ENCODE measurements at places on chromosomes 7 and 10.

- no peak for DNase-seq
Measured at GRCh38 chr10:102965311-102965851, 47.3 kb downstream of the CNNM2 start.

DNA sequence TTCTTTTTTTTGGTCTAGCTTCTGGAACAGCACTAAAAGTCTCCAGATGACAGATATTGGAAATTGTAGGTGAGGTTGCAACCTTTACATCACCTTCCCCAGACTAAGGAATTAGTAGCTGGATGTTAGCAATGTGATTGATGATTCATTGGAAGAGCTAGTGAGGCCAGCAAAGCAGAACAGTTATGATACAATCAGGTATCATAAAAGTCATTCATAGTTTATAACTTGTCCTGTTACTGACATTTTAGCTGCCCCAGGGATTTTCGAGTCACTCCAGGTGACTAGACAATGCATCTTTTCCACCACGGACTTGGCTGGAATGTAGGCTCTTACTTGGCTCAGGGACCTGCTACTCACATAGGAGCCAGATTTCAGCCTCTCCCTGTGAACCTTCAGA lies 15.9 kb upstream of the TCF7L2 start:
- DNase-seq, result no peak

GRCh38 chr7:112665709-112666108 lies 124.5 kb downstream of the TMEM168 start:
- no peak for DNase-seq

- DNase-seq, result no peak
Measured at GRCh38 chr7:80230327-80230726, 95.7 kb downstream of the GNAI1 start.

- DNase-seq, result no peak
Measured at GRCh38 chr7:37391791-37392672, 56.6 kb downstream of the ELMO1 start.

GRCh38 chr10:60757420-60757895 lies 20.8 kb upstream of the CDK1 start:
- no peak for DNase-seq

DNA sequence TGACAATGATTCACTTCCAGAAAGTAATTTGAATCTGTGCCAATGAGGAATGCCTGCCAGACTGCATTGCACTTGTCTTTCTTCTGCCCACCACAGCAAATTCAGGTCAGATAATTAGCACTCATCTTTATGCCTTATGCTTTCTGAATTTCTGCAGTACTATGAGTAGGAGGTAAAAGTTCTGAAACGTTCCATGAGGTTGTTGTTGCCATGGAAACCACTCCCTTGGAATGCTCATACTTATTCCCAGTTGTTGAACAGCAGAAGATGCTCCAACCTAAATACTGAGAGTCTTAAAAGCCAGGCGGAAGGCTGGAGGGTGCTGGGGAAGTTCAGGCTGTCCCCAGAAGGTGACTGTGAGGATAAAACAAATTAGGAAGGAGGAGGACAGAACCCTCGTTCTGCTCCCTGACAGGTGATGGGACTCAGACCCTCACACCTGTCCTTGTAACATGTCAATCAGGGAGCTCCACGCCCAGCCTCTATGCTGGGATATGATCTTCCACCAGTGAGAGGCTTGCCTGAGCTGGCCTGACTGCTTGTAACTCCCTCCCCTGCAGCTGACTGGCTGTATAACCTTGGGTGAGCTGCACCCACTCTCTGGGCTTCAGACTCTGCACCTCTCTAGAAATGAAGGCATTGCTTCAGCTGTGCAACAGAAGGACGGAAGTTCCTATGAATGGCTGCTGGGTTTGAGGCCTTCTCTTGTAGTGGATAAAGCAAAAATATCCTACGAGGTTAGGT lies 554.3 kb upstream of the MGMT start:
- DNase-seq, result no peak

GRCh38 chr10:30027057-30028005 lies 32.1 kb downstream of the JCAD start:
- DNase-seq, result peak; percentile 64

GRCh38 chr7:26437003-26437532 lies 145.4 kb downstream of the SNX10 start:
- no peak for DNase-seq

DNA sequence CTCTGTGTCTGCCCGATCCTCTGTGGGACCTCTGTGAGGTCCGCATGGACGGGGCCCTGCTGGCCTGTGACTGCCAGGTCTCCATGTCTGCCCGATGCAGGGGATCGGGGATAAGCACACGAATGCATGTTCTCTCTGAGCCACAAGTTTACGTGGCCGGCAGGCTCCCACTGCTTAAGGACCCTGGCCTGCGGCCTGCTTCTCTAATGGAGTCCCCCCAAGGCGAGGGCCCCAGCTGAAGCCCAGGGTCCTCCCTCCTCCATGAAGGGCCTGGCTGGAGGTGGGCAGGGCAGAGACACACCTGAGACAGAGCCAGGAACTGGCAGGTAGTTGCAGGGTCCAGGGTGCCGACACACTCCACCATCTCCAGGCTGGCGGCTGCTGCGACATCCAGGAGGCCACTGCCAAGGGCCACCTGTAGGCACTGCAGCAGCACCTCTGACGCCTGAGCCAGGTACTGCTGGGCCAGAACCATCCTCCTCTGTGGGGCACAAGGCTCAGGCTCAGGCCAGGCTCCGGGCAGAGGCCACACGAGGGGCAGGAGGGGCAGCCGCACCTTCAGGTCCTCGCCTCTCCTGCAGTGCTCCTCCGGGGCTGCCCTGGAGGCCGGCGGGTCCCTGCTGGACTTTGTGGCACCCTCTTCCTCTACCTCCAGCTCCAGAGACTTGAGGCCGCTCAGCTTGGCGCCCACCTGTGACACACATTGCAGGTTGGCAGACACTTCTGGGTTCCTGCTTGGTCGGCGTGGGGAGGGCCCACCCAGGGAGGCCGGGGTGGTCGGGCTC lies 60.9 kb upstream of the NKX6-2 start:
- DNase-seq, result no peak

DNA sequence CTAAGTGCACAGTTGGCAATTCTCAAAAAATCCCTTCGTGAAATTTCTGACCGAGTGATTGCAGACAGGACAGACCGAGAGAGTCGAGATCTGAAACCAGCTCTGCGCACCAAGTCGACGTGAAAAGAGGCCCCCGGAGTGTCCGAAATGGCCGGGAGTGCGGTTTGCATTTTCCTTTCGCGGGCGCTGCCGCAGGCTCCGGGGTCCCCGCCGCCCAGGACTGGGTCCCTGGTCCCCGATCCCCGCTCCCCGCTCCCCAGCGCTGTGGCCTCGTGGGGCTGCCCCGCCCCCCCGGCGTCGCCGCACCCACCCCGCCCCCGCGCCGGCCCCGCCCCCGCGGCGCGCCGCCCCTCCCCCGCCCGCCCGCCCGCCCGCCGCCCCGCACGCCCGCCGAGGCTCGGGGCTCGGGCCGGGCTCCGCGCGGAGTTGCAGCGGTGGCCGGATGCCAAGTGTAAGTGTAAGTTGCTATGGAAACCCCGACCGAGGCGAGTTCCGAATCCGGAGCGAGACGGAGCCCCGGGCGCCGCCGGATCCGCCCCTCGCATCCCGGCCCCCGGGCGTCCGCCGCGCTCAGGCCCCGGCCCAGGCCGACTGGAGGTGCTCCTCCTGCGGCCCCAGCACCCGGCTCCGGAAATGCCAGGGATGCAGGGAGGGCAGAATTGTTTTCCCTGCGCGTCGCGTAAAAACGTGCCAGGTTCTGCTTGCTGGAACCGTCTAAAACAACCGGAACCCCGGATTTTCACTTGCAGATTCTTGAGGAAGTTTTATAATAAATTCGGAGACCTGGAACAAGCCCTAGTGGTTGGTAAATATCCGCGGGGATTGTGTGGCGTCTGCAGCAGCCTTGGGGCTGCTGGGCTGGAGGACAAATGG lies 4.6 kb downstream of the BMI1 start:
- DNase-seq, result no peak

GRCh38 chr10:127922675-127923366 lies 15.9 kb downstream of the PTPRE start:
- DNase-seq, result no peak

DNA sequence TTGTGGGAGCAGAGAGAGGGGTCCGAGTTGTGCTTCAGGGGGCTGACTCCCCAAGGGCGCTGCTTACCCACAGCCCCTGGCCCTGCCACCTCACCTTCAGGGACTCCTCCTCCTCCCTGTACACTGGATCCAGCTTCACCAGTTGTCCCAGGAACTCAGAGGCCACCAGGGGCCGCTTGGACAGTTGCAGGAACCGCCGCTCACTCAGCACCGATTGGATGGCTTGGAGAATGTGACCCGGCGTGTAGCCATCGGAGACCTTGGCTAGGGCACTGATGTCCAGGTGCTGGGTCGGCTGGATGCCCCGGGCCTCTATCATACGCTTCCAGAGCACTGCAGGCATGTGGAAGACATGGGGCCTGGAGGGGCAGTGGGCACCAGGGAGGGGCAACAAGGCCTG lies 4.5 kb upstream of the ASB10 start:
- DNase-seq, result no peak

GRCh38 chr7:116899308-116899707 lies 36.9 kb downstream of the CAPZA2 start:
- no peak for DNase-seq

- no peak for DNase-seq
Measured at GRCh38 chr10:43595739-43596298, 10.4 kb upstream of the ZNF485 start.

DNA sequence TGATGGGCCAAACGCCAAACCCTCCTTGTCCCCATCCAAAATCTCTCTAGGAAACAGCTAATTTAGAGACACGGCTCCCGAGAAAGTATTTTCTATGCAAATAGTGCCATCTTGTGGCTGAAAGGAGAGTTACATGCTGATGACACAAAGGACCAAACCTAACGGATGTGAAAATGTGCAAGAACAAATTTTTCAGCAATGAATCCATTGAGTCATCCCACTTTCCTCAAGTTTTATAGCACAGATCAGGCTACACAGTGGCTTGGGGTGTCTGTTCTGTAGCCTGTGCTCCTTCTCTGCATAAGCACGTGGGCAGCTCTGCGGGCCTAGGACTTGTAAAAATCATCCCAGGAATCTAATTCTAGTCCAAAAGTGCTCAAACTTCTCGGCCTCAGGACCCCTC lies 154.8 kb upstream of the PRR15 start:
- no peak for DNase-seq

DNA sequence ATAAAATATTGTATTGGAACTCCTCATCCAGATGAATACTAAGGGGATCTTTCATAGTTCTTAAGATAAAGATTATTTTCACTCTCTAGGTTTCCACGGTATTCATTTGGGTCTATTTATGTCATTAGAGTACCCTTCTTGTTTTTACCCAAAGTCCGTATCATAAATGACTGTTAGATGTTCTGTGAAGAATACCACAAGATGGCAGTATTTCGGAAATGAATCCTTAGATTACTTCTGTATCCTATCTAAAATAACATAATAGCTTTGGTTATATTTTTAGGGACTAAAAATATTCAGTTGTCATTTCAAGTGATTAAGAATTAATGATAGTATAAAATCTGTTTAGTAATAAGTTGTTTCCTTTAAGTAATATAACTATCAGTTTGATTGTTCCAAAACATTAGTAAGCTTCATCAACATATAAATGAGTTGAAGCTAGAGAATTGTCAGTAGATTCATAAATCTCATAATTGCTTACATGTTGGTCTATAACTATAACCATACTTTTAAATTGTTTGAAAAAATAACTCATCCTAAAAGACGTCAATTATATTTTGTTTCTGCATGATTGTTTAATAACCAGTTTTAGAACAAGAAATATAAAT lies 337.5 kb upstream of the KCND2 start:
- DNase-seq, result no peak

DNA sequence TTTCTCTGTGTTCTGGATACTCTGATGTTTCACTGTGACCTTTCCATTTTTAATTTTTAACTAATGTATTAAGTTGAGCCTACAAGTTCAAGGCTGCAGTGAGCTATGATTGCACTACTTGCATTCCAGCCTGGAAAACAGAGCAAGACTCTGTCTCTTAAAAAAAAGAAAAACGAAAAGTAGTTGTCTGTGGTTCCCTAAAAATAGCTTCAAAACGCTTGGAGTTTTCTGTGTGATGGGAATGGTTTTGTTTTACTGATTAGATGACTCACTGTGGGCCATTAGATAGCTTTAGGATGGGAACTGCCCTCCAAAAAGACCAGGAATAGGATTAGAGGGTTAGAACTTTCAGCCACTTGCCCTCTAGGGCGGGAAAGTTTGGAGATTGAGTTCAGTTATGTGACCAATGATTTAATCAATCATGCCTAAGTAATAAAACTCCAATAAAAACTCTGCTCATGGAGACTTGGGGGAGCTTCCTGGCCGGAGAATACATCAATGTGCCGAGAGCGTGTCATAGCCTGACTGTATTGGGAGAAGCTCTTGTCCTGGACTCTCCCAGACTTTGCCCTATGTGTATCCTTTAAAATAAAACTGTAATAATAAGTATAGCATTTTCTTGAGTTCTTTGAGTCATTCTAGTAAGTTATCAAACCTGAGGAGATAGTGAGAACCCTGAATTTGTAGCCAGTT lies 147.1 kb downstream of the LYZL1 start:
- no peak for DNase-seq

DNA sequence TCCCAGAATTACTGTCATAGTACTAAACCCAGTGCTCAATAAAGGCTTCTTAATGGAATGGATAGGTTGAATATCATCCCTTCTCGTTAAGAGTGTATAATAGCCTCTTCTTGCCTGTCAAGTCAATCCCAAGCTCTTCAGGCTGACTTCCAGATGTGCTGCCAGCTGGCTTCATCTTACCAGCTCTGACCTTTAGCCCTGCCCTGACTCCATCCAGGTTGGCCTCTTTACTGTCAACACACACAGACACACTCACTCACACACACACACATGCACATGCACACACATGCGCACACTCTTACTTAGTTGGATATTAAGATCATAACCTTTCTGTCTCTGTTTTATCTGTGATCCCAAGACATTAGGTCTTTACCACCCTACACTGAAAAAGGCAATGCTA lies 49.1 kb downstream of the ASB4 start:
- DNase-seq, result no peak

- DNase-seq, result no peak
Measured at GRCh38 chr7:1529383-1530116, 952 bp upstream of the MAFK start.

DNA sequence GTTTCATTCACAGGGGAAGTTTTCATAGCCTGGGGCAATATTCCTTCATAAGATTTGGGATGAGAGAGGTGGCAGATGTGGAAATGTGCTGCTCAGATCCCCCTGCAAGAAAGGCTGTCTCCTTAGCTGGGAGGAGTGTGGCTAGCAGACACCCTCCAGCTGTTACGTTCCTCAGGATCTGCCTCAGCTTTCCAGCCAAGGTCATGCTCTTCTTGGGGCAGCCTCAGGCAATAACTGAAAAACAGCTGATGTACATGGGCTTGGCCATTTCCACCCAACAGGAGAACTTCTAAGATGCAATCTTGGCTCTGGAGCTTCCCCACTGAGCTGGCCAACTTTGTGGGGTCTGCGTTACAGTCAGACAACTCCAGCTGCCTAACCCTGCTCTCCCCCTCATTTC lies 51.3 kb upstream of the SEPTIN7 start:
- DNase-seq, result no peak

- DNase-seq, result no peak
Measured at GRCh38 chr10:70551466-70551865, 51.1 kb downstream of the PRF1 start.

- no peak for DNase-seq
Measured at GRCh38 chr10:104330168-104331110, 7.8 kb downstream of the ITPRIP start.

Data from stimulated activated CD8-positive, alpha-beta memory T cell treated with anti-CD3 and anti-CD28 coated beads, Interleukin-7, amount 100 ng/mL, for 24 hours (primary cell).